RPMI8226 (cell line): ENCODE measurements at places on chromosomes 3 and 15.

- no peak for DNase-seq
These were observed 174.6 kb downstream of the CHST2 start for GRCh38 chr3:143294188-143294587.

DNA sequence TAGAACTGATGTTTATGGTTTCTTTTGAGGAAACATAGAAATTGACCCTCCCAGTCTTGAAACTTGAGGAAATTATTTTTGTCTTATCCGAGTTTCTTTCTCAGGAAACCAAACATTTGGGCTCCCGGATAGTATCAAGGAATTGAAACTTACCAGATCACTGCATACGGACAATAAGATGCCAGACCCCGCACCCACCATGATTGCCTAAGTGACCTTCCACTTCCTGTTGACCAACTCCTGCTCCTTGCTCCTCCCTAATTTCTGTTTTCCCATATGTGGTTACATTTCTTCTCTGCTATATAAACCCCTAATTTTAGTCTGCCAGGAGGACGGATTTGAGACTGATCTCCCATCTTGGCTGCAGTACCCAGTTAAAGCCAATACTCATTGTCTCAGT lies 118.4 kb upstream of the TPRG1 start:
- DNase-seq = no peak

DNA sequence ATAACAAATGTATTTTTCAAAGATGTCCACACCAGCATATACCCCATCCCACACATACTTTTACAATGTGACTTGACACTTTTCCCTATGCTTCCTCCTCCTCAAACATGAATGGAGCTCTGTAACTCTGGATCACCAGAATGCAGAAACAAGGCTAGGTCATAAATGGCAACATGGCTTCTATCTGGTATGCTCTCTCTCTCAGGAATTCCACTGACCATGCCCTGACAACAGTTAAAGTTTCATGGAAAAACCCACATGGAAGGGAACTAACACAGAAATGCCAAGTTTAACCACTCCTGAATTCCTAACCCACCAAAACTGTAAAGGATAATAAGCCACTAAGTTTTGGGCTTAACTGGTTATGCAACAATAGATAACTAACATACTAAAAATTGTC lies 19.9 kb downstream of the MYO9A start:
- no peak for DNase-seq

- DNase-seq = no peak
These were observed 1.2 kb downstream of the KPNA1 start for GRCh38 chr3:122513386-122514122.

GRCh38 chr3:84245789-84246188 lies 713.0 kb upstream of the CADM2 start:
- no peak for DNase-seq

- DNase-seq = no peak
These were observed 178.5 kb downstream of the BBX start for GRCh38 chr3:107701299-107701698.

DNA sequence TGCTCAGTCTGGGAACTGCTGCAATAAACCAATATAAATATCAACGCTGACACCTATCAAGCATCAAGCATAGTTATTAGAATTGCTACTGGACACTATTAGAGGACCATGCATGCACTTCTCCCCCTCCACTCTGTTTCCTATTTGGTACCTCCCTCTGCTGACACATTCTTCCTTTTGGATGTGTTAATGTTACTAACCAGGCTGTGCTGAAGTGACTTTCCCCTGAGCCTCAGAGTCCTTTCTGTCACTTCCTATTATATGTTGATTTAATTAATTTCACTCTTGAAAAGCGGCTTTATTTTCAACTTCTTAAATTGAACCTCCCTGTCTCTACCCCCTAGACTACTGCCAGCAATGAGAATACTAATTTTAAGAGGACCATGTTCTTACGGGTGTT lies 379.1 kb downstream of the MCTP2 start:
- DNase-seq = no peak

DNA sequence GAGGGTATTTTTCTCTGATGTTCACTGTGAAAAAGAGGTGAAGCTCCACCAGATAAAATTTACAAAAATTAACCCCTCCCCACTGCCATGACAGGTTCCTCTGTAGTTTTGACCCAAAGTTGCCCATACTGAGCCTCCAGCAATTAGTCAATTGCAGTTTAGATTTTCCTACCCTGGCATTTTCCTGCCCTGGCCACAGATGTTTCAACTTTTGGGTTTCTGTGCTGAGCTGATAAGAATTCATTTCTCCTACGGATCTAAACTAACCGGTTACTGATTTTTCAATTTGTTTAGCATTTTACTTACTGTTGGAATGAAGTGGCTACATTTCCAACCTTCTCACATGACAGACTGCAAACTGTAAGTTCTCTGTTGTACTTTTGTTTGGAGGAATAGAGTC lies 1346.1 kb upstream of the EPHA6 start:
- no peak for DNase-seq

DNA sequence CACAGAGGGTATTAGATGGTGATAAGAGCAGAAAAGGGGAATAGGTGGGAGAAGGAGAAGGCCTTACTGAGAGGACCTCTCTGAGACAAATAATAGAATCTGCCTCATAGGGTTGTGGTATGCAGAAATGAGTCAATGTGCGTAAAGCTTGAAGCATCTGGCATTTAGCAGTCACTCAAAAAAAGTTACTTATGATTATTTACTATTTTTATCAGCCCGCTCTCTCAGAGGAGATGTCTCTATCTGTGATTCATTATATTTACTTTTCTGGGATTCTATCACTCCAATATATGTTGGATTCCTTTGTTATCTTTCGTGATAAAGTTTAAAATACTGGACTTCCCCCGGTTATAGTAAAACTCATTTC lies 4.6 kb upstream of the TM4SF1 start:
- DNase-seq = no peak

GRCh38 chr15:42721916-42722315 lies 15.0 kb downstream of the CDAN1 start:
- DNase-seq = no peak

DNA sequence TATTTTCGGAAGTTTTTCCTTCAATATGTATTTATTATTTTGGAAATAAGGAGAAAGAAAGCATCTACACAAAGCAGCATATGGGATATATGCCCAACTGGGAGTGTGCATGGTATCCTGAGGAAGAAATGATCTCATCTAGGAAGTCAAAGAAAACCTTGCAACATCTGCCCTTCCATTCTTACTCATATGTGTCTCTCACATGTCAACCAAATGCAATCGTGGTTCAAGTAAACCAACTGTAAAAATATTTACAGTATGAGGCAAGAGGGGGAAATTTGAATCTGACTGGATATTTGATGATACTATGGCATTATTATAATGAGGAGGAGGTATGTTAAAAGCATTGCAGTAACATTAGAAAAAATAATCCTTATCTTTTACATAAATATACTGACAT lies 3.2 kb upstream of the SCG3 start:
- no peak for DNase-seq

- DNase-seq = no peak
These were observed 13.6 kb downstream of the HAPLN3 start for GRCh38 chr15:88881775-88882174.

DNA sequence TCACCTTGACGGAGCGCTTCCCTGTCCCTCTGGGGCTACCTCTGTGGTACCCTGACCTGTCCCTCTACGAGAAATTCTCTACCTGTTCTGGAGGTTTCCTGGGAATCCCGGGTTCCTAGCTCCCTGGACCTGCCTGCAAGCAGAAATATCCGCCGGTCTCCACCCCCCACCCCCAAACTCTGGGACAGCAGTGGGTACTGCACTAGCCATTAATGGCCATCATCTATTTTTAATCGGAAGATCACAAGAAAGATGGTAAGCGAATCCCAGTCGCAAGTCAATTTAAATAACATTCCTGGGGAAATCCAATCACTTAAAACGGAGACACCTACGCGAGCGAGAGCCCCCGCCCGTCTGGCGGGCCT lies 429 bp upstream of the C3orf80 start:
- no peak for DNase-seq

DNA sequence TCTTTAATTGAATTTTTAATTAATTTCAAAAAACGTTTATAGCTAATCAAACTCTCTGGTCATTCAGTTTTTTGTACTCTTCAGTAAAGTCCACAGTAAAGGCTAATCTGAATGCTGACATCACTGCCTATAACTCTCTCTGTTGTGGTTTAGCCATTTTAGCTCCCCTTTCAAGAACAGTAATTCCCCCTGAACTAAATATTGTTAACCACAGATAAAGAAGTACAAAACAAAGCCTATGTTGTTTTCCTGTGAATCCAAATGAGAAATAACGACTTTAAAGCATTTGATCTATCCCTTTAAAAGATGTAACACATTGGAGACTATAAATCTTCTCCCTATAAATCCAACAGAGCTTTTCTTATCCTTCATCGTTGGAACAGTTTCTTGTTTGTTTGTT lies 94.2 kb downstream of the ZBTB20 start:
- no peak for DNase-seq

DNA sequence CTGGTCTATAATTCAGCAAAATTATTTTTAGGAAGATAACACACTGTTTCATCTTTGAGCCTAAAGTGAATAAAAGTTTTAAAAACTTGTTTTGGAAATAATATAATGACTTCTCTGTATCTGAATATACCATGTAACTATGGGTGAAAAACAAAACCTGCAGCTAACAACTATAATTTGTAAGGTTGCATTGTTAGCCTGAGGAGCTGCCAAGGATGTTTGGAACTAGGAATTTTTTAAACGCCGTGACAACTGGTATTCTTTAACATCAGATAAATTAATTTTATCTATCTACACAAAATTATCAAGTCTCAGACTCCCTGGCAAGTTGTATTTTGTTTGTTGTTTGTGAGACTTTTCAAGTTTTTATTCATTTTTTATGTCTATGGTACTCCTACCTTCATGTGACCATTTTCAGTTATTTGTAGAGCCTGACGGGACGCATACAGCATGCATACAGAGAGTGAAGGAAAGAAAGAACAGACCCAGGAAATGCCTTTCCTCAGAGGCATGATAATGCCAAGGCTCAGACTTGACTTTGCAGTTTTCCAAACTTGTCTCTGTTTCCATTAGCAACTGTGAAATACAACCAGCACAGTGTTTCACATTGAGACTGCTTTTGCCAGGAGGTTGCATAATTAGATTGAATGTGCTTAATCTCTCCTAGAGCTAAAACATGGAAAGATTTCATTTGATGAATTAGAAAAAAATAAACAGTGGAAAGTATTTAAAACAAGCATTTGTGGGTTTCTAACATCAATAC lies 60.8 kb upstream of the ARHGEF26 start:
- no peak for DNase-seq

GRCh38 chr3:128922804-128923459 lies 43.5 kb downstream of the ACAD9 start:
- DNase-seq = no peak

DNA sequence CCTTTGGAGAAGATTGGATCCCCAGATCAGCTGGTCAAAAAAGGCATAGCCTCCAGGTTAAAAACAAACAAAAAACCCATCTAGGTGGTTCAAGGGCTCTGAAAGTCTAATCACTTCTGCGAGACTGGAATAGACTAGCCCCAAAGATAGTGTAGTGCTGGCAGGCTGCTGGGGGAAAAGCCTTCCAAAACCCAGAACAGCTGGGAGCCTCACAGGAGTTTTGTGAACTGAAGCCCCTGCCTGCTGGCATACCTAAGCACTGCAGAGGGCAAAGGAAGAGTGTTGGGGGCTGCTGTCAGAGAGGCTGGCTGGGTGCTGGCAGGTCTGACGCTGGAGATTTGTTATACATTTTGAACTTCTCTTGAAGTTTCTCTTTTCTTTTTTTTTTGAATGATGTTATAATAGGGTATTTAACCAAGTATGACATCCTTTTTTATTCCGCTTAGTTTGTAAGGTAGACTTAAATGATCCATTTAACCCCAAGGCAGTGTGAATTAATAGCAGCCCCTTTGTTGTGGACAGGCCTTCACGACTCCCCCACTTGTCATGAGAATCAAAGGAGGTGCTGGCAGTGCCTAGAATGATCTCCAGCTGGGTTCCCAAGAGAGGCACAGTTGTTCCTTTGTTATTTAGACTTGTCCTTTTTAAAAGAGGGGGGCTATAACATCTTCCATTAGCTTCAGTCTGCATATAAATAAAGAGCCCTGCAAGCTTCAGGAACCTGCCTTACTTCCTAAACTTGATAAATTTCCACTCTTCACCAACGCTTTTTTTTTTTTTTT lies 53.9 kb downstream of the CRTC3 start:
- no peak for DNase-seq

- no peak for DNase-seq
These were observed 124.8 kb upstream of the PTX3 start for GRCh38 chr3:157311633-157312375.

DNA sequence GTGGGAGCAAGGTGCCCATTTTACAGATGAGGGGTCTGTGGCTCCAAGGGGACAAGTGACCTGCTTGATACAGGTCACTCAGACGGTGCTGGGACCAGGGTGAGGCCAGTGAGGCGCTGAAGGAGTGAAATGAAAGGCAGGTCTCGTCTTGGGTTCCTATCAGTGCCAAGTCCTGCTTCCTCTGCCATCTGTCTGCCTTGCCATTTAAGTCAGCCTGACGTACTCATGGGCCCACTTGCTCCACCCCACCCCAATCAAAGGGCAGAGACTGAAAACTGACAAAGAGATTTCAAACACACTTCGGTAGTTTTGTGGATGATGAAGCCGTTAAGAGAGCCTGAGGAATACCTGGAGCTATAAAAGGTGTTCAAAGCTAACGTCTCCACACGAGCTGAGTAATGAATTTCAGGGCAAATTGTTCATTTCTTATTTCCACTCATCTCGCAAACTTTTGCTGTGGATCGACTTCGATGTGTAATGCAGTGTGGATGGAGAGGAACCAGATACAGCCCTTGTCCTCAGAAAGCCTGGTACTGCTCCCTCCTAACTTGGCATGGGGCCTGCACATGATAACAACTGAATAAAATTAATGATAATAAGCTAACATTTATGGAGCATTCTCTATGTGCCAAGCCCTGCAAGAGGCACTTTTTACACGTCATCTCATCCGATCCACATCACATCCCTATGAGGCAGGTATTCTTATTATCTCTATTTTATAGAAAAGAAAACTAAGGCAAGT lies 36.6 kb downstream of the ATP2B2 start:
- DNase-seq = no peak

- DNase-seq = no peak
These were observed 83.2 kb upstream of the ADAMTSL3 start for GRCh38 chr15:83570756-83571155.

DNA sequence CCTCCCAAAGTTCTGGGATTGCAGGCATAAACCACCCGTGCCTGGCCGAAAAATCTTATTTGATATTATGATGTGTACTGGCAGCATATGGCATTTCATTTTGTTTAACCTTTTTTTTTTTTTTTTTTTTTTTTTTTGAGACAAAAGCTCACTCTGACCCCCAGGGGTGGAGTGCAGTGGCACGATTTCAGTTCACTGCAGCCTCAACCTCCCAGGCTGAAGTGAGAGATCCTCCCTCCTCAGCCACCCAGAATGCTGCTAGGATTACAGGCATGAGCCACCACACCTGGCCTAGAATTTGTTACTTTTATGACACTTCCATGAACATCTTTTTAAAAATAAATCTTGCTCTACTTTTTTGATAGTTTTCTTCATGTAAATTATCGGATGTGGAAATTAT lies 12.0 kb downstream of the TERB2 start:
- no peak for DNase-seq
